ENCODE measurements at places on chromosomes 16 and 17.

- DNase-seq = no peak
Measured at GRCh38 chr16:63323055-63323454, 1286.8 kb upstream of the CDH8 start.

- no peak for DNase-seq
Measured at GRCh38 chr16:9151597-9151996, 60.2 kb downstream of the HAPSTR1 start.

GRCh38 chr17:66627985-66628384 lies 206.9 kb upstream of the CACNG5 start:
- DNase-seq = no peak

DNA sequence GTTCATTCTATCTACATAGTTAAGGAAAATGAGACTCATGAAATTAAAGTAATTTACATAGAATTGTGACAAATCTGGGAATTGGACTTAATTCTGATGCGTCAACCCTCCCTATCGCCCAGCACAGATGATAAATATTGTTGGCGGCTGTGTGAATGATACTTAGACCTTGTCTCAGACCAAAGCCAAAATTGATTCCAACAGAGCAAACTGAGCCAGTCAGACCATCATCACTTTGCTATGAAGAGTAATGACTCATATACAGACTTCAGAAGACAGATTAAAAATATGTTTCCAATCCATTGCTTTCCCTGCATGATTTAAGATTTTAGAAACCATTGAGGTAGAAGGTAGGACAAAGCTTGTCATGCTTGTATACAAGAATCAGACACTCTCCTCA lies 1156.7 kb upstream of the CDH8 start:
- peak; percentile 6 for DNase-seq

GRCh38 chr16:13982451-13982850 lies 62.5 kb downstream of the ERCC4 start:
- no peak for DNase-seq

DNA sequence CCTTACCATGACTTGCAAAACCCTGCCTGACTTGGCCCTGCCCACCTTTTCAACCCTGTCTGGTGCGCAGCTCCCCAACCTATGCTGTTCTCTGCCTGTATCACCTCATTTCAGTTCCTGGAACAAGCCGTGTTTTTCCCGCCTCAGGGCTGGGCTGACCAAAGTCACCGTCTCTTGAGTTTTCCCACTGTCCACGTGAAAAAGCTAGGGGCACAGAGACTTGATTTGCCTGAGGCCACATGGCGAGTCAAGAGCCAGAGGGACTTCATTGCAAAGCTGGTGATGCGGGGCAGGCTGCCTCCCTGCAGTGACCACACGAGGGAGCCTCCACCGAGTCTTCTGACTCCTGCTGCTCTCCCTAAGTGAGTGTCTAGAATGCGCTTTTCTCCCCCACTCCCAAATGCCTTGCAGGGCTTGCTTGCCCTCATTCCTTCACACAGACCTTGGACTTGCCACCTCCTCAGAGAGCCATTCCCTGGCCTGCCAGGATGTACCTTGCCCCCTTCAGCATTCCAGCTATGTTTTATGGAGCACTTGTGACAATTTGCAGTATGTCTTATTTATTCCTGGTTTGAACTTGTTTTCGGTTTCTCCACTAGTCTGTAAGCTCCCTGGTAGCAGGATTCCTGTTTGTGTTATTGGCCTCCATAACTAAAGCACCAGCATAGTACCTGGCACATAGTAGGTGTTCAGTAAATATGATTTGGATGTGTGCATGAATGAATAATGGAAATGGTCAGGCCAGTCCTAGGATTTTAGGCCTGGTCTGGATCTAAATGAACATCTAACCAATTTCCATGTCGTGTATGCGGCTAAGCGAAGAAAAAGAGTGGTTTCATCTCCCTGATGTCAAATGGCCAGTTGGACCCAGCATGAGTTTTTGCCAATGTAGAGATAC lies 252.3 kb downstream of the SNX29 start:
- peak; percentile 39 for DNase-seq

- no peak for DNase-seq
Measured at GRCh38 chr16:85211271-85211801, 99.1 kb upstream of the CIBAR2 start.

DNA sequence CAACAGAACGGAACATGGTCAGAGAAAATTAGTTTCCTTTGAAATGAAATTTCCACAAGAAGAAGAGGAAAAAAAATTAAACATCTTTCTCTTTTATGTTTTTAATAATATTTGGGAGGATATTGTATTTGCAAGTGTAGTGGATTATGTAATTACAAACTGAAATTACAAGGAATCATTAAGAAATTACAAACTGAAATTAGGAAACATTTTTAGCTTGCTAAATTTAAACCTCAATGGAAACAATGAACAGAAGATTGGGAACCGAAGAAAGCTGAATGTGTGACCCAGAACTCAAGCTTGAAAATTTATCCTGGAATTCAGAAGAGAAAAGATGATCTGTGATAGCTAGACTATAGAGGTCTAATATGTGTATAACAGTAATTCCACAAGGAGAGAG lies 4.4 kb upstream of the PIK3R5 start:
- DNase-seq = no peak

DNA sequence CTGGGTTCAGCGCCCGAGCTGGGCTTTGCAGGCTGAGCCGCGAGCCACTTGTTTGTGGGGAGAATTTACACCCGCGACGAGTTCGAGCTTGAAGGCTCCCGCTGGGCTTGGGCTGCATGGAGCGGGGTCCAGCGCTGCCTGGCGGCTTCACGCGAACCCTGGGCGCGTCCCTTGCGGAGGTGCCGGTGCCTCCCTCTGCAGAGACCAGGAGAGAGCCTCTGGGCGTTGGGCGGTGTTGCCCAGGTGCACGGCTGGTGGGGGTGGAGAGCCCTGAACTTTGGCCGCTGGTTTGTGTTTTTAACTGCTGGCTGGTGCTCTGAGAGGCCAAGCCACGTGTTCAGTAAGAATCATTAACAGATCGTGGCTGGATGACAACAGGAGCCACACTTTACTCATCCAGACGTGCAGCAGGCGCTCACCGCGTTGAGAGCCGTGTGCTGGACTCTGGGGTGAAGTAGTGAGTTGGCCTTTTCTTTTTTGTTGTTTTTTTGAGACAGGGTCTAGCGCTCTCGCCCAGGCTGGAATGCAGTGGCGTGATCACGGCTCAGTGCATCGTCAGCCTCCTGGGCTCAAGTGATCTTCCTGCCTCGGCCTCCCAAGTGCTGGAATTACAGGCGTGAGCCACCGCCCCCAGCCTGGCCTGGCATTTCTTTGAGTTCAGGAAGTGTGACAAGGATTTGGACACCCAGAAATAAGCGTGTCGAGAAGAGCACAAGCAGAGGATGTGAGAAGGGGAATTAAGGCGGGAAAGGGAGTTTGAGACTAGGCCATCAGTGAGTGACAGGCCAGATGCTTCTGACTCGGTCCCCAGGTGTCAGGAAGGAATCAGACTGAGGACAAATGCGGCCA lies 827 bp downstream of the CDK10 start:
- no peak for DNase-seq

- peak; percentile 0 for DNase-seq
Measured at GRCh38 chr17:60863892-60864707, 186.4 kb downstream of the BCAS3 start.

DNA sequence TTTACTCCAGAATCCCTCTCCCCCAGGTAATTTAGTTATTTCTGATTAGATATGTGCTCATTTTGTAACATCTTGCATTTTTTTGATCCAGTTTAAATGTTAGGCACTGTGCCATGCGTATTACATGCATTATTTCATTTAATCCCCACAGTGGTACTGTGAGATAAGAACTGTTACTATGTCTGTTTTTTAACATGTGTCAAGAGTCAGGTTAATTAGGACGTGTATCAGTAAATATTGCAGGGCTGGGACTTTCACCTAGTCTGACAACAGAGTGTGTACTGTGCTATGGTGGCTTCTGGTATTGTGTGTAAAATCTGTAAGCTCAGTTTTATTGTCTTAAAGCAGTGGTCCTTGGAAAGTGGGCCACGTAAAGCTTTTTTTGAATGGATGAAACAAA lies 10.6 kb downstream of the RSPRY1 start:
- DNase-seq = no peak

GRCh38 chr16:86510465-86511261 lies at the start of gene FOXF1:
FOXF1 (plus strand) TSS chr16:86510527; CDS start chr16:86510570, 43 bp downstream.
- no peak for DNase-seq

DNA sequence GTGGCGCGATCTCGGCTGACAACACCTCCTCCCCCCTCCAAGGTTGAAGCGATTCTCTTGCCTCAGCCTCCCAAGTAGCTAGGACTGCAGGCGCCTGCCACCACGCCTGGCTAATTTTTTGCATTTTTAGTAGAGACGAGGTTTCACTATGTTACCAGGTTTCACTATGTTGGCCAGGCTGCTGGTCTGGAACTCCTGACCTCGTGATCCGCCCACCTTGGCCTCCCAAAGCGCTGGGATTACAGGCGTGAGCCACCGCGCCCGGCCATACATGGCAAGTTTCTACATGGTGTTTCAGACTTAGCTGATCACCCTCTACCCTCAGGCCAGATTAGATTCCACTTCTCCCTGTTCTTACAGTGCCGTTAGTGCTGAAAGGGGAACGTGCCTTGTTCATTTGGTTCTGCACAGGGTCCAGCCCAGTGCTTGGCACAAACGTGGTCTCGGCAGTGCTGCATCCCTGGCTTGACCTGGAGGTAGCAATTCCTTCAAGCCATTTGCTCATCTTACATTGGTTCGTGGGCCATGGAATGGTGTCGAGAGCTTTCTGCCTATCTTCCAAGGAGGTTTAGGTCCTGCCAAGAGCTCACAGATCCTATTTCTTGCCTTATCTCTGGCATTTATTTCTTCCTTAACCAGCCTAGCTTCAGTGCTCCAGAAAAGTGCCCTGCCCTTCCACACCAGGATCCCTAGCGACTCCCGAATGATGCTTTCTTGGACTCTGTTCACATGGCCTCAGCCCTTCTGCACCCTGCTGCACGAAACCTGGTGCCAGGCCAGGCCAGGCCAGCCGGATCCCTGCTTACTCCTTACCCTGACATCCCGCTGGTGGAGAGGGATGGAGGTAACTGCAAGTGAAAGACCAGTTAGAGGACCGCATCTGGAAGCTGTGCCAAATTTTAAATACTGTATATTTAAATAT lies 14.8 kb upstream of the AURKB start:
- DNase-seq = no peak

- peak; percentile 88 for DNase-seq
Measured at GRCh38 chr17:50550661-50551432, 3.9 kb downstream of the SPATA20 start.

GRCh38 chr17:43363926-43364285 lies 34.9 kb upstream of the ARL4D start:
- no peak for DNase-seq

- DNase-seq = no peak
Measured at GRCh38 chr17:27338536-27338985, 44.6 kb downstream of the WSB1 start.

- DNase-seq = no peak
Measured at GRCh38 chr17:44417553-44417952, 28.1 kb upstream of the ITGA2B start.

- no peak for DNase-seq
Measured at GRCh38 chr17:30796016-30796415, 28.5 kb downstream of the CRLF3 start.

DNA sequence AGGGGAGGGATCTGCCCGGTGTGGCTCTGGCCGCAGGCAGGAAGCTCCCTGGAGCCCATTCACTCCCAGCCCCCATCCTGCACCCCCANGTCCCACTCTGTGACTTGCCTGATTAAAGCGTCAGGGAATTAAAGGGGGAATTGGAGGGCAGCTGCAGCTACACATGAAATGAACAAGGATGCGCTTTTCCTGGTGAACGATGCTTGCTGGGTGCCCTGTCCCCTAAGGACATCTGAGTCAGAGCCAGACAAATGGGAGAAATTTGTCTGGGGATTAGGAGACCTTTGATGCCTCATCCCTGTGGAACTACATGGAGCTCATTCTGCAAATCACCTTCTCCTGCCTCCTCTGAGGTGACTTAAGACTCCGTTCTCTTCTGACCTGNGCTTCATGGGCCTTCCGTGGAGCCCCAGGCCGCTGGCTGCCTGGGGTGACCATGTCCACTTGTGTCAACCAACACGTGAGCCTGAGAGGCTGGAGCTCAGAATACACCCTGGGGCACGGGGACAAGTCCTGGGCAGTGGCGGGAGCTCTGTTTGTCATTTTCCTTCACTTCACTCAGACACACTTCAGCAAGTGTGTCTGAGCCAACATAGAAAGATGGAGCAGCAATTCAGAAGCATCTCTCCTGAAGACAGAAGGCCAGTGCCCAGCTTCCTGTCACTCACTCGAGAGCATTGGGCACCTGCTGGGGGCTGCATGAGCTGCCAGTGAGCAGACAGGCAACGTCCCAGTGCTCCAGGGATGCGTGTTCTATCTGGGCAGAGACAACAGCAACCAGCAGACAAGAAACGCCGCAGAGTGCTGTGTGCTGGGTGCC lies 54.1 kb downstream of the METRNL start:
- DNase-seq = no peak

- no peak for DNase-seq
Measured at GRCh38 chr16:53600126-53600525, 97.1 kb upstream of the AKTIP start.

DNA sequence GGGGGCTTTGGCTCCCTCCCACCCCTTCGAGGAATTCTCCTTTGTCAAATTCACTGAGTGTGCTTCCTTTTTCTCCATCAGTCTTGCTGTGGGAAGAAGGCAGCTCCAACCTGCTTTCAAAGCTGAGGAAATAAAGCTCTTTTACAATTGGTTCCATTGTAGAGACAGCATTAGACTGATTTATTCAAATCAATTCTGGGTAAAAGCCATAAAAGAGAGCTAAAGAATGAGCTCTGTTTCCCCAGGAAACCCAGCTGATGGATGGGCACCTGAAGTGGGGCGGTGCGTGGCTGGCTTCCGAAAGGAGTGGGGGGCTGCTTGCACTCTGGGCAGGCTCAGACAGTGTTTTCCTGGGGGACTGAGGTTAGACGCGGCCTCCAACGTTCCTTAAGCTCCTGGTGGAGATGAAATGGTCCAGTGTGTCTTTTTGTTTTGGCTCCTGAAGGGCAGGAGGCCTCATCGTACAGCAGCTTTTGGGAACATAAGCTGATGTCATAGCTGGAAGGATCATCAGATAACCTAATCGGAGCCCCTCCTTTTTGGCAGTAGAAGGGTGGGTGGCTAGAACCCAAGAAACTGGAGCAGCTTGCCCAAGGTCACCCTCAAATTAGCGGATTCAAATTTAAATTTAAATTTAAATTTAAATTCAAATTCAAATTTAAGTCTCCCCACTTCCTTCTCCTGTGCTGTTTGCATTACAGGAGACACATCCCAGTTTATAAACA lies 128.5 kb upstream of the EEF2KMT start:
- no peak for DNase-seq
